T-cell (primary cell): ENCODE measurements at places on chromosomes 12 and 14. TPM values are rescaled to one million over a fixed set of nuclear protein-coding genes. Genes with fewer than 3 reads are reported as not detected.

Gene EIF2S3B
- total RNA-seq = 3.9 TPM

- DNase-seq = peak; percentile 41
These were observed 19.9 kb downstream of the CDKN1B start for GRCh38 chr12:12736759-12737676.

GRCh38 chr12:84157170-84157569, 755.4 kb downstream of the SLC6A15 start:
- DNase-seq = no peak

DNA sequence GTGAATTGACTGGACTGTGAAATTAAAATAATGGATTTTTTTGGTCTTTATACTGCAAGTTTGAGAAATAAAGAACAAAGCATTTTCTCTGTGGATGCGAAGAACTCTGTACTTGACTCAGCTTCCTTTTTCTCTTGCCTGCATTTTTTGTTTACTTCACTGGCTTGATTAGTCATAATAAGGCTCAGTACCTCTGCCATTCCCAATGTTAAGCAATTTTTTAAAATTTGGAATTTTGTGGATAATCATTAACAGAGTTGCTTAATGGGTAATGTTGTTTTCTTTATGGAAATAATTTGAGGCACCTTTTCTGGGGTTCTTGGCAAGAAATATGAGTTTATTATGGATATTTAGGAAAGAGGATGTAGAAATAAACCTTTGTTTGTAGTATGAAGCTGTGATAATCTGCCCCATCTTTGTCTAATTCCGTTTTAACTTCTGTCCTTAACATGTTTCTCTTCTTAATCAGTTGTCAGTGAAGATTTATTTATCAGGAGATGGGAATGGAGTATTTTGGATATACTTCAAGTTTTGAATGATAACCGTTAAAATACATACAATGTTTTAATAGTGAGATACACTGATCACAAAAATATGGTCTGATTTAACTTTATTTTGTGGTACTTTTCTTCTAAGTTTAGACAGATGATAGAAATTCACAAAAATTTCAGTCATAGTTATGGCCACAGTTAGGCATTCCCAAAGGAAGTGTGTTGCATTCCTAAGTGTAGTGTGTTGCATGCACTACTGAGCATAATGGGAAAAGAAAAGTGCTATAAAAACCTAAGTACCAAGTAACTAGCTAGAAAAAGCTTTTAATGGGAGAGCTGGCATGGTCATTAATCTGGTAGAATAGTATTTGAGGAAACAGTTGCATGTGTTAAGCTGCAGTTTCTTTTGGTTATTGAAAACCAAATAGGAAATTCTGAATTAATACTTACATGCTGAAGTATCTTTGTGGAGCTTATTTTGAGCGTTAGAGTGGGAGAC, 27.7 kb downstream of the WNK1 start:
- DNase-seq = no peak

DNA sequence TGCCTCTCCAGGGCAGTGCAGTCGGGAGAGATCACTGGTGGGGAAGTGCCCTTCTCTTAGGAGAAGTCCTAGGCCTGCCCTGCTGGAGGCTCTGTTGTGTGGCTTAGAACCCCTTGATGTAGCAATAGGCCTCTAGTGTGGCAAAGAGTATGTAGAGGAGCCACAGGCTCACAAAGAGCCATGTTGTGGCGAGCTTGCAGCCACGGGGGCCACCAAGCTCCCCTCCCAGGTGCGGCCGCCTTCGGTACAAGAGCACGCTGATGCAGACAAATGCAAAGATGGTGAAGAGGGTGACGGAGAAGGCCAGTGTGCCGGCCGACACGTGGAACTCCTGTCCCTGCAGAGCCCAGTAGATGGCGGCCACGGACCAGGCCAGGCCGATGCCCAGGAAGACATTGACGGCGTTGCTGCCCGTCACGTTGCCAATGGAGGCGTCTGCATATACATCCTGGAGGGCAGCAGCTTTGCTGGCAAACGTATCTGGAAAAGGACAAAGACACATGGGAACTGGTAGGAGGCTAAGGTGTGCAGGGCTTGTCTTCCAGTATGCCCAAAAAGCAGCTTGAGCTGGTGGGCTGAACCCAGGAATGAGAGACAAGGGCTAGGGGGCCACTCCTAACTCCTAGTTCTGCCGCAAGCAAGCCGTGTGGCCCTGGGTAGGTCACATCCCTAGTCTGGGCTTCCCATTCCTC, 142.8 kb downstream of the SLC8A3 start:
- DNase-seq = no peak

DNA sequence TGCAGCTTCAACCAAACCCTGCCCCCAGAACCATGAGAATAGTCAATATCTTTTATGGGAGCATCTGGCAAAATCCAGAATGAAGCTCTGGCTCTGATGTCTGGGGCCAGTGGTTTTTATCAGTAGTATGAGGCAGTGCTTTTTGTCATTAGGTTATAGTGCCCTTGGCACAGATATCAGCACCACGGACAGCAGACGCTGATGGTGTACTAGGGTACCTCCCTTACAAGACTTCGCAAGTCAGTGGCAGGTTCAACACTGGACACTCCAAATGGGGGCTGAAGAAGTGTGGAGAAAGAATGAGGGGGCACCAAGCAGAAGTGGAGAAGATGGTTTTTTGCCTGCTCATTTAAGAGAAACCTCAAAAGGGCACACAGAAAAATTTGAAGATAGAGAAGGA, 68.2 kb upstream of the E2F7 start:
- no peak for DNase-seq
